ENCODE measurements at places on chromosomes 2 and 18. TPM values are rescaled to one million over a fixed set of nuclear protein-coding genes. Genes with fewer than 3 reads are reported as not detected.

The ZNF804A gene
- not detected for total RNA-seq

- no peak for DNase-seq
Measured at GRCh38 chr2:208386541-208386940, 20.1 kb upstream of the PTH2R start.

DNA sequence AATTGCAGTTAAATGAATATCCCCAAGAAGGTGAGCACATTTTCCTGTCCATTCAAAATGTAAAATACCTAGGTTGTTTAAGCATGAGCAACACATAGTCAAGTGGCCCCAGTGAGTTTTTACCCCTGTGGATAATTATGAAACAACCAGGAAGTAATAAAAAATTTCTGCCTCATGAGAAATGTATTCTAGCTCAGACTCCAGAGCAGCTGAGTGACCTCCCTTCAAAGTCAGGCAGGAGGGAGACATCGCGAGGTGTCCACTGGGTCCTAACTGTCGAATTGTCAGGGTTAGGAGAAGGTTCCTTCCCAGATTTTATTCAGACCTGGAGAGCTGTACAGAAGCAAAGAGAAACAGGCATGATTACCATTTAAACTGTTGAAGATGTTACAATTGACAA is 416.6 kb upstream of the SMIM21 start:
- DNase-seq, result no peak

DNA sequence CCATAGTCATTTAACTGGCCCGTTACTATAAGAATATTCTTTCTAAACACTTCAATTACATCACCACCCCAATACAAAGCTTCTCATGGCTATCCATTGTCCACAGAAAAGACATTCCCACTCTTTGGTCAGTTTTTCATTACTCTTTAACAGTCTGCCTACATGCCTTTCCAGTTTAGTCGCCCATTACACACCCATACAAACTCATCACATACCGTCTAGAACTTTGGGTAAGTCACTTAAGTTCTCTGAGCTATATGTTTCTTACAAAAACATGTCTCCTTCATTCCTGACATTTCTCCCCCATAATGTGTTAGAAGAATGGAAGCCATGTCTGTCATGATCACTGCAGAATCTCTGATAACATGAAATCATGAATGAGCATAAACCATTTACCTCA is 108.2 kb upstream of the STK17B start:
- DNase-seq, result no peak

The TTR gene
- total RNA-seq, result not detected

GRCh38 chr2:222049946-222050345 is 248.9 kb downstream of the PAX3 start:
- DNase-seq, result no peak

- no peak for DNase-seq
Measured at GRCh38 chr2:23746141-23746863, 180.6 kb downstream of the ATAD2B start.

The NPHP1 gene
- total RNA-seq, result 1.3 TPM

The GPC1 gene
- 5.5 TPM for total RNA-seq

- DNase-seq, result no peak
Measured at GRCh38 chr2:25062511-25062917, 20.6 kb downstream of the EFR3B start.

The TMEM87B gene
- total RNA-seq, result 26.2 TPM

The SNORC gene
- total RNA-seq, result 1.3 TPM

DNA sequence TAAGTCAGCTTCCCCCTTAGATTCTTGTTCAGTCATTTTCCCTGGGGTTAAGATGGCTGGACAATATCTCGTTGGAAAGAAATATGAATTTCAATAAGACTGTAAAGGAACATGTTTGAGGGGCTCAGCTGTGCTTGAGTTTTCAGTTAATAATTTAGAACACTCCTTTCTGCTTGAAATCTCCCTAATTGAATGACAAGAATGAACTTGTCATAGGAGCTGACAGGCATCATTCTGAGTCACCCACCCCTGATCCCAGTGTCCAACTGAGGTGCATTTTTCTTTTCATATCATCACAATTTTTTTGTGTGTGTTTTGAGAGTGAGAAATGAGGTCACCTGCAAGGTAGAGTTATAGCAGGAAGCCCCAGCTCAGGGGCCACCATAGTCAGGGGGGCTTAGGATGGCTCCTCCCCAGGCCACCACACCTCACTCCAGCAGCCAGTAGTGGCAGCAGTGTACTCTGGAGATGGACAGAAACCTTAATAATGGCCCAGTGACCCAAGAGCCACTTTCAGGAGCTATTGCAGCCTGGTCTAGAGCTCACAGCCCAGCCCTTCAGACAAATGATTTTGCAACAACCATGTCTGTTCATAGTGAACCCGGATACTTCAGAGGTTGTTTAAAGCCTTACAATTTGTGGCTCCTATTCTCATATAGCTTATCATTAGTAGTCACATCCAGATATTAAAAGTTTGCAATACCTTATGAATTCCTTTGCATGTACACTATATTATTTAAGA is 174.5 kb downstream of the MAIP1 start:
- DNase-seq, result no peak

DNA sequence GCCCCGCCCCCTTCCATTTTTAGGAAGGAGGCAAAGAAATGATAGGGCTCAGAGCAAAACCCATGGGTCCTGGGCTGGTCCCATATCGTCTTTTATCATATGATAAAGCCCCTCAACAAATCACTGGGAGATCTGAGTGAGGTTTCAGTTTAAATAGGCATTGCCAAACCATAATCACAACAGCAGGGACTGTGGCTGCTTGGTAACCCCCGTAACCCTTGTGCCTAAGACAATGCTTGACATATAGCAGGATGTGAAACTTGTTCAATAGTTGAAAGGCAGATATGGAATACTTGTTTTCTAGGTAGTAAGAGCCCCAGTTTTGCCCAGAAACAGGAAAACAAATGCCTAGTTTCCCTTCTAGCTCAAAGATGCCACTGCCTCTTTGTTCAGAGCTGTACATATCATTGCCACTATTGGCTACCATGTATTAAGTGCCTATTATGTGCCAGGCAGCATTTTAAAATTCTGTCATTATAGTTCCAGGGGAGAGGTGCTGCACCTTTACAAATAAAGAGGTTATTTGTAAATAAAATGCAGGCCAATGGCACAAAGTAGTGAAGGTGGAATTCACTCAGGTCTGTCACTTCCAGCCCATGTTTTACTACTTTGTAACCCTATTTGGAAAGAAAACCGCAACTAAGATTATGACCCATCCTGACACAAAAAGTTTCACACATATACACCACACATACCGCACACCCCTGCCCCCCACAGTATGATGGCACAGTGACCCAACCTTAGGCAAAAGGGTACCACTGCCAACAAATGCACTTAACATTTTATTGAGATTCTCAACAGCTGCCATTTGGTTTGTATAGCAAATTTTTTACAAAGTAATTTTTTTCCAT is 14.2 kb downstream of the NAGK start:
- peak; percentile 37 for DNase-seq
